Kidney tubule cell (primary cell): ENCODE measurements at places on chromosomes 11 and 22.

DNA sequence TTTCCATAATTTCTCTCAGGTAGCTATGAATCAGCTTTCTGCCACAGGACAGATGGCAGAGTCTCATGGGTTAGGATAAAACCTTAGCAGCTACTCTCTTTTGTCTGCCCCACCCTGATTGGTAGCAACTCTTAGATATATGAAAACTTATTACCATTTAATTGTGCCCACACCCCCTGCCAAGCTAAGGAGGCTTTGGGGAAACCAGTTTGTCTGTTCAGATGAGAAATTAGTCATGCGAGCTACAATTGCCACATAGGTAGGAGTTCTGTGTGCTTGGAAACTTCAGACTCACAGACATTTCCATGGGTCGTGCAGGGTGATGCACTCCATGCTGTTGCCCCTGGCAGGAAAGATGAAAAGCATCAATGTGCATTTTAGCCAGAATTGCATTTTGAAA, 39.9 kb downstream of the CD44 start:
- DNase-seq = peak; percentile 29

DNA sequence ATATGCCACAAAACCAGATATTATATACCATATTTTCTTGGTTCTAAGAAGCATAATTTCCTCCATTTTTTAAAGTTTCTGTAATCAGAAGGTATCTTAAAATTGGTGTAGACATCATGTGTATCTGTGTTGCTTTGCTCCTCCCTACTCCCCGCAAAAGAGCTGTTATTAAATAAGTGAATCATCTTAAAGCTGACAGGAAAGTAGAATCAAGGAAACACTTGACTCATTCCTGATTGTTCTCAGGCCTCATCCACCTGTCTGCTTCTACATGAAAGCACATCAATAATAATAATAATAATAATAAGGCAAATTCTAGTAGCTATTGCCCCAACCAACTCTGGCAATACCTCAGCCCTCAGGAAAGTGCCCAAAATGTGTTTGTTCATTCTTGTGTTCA, 26.2 kb upstream of the GUCY1A2 start:
- peak; percentile 59 for DNase-seq

DNA sequence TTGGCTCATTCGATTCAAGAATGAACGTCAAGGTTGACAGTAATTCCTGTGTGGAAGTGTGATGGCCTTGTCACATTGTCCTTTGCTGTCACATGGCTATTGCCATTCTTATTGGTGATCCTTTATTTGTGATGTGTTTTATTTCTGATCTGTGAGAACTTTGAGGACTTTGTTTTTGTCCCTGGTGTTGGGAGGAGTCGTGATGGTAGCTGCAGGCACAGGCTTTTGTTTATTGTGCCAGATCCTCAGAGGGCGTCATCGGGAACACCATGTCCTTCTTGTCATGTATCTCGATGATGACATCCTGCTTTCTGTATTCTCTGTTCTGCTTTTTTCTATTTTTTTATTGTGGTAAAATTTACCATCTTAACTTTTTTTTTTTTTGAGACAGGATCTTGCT, 5.6 kb downstream of the PICK1 start:
- no peak for DNase-seq

DNA sequence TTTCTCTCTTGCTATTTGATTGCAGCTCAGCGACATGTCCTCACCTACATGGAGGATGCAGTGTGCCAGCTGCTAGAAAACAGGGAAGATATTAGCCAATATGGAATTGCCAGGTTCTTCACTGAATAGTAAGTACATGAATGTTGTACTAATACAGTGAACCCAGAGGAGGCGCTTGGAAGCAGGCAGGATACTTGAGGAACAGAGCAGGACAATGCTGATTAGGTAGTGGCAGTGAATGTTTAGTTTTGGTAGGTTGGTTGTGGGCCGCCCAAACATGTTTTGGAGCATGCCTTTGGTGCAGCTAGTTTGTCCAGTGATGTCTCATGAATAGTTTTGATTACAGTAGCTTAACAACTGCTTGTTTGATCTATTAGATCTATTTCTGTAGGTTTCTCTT, 50.6 kb downstream of the CSTPP1 start:
- no peak for DNase-seq

DNA sequence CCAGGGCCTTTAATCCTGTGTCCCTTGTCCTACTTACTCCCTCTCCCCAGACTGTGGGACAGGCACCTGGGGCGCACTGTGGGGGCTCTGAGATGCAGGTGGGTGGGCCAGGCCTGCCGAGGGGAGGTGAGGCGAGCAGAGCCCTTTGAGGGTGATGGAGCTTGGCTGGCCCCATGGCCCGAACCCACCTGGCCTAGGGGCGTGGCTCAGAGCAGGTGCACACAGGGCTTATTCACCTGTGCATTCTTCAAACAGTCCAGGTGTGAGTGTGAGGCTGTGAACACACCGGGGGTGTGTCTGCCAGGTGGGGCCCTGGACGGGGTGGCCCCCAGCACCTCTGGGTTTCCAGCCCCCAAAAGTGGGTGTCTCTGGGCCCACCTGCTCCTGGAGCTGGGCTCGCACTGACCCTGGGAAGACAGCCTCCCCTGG, 9.0 kb upstream of the MUC5AC start:
- DNase-seq = no peak

GRCh38 chr11:72631806-72632731, 42.2 kb downstream of the PDE2A start:
- DNase-seq = no peak

DNA sequence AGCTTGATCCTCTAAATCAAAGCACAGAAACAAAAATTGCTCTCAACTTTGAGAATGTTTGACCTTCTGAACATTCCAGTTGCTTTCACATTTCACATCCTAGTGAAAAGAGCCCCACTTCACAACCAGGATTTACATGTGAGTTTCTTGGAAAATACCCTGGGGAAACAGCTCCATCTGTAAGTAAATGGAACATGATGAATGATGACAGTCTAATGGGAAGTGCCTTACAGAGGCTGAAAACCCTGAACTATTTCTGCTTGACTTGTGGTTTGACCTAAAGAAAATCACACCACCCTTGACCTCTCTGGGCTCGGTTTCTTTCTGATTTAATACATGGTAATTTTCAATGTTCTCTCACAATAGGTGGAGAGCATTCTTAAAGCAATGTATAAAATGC, 499.4 kb upstream of the API5 start:
- no peak for DNase-seq

DNA sequence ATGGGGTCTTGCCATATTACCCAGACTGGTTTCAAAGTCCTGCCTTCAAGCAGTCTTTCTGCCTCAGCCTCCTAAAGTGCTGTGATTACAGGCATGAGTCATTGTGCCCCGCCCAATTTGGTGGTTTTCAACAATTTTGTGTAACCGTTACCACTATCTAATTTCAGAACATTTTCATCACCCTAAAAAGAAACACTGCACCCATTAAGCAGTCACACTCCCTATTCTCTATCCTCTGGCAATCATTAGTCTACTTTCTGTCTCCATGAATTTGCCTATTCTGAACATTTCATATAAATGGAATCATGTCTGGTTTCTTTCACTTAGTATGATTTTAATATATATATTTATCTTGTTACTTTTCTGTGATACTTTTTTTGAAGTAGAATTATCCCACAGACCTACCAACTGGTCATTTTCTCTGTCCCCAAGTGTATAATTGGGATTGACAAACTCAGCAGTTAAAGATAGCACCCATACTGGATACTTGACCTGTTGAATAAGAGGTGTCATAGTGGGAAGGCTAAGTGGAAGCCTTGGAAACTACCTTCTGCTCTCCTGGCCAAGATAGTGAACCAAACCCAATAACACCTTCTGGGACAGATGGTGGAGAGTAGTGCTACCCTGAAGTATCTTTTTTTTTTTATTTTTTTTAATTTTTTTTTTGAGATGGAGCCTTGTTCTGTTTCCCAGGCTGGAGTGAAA, 64.8 kb downstream of the STIM1 start:
- no peak for DNase-seq

DNA sequence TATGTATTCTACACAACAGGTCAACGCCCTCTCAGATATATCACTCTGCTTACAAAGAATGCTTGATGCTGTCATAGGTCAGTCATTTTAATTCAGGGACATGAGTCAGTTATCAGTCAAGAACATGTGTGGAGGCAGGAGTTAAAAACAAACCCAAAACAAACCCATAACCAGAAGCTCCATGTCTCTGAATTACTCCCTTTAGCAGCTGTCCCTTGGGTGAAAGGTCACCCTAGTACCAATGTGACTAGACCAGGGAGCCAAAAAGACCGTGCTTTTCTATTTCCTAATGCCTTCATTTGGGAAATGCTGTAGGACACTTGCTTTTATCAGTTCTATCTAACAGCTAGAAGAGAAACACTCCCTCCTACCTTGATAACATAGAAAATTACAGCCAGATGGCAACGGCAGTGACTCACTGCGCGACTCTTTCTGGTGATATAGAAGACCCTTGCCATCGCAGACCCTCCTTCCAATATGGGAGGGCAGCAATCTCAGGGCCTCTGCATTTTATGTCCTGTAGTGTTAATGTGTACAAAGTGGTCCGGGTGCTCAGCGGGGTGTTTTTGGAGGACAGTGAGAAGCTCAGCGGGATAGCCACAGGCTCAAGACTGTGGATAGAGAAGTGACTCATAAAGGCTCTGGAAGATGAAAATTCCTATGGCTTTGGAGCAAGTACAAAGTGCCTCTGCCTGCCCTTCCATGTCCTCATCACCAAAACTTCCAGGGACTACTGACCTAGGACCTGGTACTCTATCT, 24.8 kb downstream of the APOL5 start:
- DNase-seq = peak; percentile 71

DNA sequence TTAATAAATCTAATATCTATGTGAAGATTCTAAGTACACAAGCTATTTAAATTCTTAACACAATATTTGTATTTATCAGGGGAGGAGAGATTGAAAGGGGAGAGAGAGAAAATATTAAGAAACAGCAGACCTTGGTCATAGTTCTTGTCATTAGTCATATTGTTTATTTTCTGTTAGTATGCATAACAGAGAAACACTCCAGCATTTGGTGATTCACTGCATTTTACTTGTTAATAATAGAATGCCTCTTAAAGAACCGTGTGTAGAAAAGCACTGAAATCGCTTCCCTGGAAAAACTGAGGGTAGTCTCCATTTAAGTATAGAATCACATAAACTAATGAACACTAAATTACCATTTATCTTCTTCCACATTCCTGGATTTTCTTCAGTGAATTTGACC, 122.7 kb upstream of the TRPC6 start:
- peak; percentile 61 for DNase-seq

- no peak for DNase-seq
Observed at GRCh38 chr11:32107647-32108046, 16.8 kb downstream of the RCN1 start.

- no peak for DNase-seq
Observed at GRCh38 chr11:120945042-120945441, 78.9 kb upstream of the TBCEL start.

DNA sequence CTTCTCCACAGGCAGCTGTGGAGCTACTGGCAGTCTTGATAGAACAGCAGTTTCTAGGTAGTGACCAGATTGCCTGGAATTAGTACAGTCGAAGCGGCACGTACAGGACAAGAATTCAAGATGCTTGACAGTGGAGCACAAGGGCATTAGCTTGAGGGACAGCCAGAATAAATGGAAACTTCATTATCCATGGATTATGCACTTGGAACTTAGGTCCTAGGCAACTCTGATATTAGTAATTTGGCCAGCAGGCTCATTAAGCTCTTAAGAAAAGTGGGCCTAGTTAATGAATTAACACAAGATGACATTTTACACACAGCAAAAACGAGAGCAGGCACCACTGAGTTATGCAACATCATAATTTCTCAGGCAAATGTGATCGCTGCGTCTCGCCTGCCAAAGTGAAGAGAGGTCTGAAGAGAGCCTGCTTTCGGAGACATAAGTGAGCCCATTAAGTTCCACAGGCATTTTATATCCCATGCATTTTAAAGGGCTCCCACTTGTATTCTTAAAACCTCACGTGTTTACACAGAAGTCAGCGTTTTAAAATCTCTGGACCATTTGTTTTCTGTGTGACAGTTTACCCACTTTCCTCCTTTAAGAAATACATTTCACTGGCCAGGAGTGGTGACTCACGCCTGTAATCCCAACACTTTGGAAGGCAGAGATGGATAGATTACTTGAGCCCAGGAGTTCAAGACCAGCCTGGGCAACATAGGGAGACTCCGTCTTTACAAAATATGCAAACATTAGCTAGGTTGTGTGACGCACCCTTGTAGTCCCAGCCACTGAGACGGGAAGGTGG, 66.2 kb downstream of the COMMD9 start:
- peak; percentile 34 for DNase-seq

- no peak for DNase-seq
Observed at GRCh38 chr22:30472994-30473720, 1.3 kb upstream of the SEC14L3 start.

DNA sequence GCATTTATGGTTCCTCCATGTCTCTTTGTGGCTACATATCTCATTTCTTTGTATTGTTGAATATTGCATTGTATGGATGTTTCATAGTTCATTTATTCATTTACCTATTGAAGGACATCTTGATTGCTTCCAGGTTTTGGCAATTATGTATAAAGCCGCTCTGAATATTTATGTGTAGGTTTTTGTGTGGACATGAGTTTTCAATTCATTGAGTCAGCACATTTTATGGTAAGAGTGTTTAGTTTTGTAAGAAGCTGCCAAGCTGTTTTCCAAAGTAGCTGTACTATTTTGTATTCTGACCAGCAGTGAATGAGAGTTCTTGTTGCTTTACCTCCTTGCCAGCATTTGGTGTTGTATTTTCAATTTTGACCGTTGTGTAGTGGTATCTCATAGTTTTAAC, 39.2 kb downstream of the KDM2A start:
- DNase-seq = no peak

DNA sequence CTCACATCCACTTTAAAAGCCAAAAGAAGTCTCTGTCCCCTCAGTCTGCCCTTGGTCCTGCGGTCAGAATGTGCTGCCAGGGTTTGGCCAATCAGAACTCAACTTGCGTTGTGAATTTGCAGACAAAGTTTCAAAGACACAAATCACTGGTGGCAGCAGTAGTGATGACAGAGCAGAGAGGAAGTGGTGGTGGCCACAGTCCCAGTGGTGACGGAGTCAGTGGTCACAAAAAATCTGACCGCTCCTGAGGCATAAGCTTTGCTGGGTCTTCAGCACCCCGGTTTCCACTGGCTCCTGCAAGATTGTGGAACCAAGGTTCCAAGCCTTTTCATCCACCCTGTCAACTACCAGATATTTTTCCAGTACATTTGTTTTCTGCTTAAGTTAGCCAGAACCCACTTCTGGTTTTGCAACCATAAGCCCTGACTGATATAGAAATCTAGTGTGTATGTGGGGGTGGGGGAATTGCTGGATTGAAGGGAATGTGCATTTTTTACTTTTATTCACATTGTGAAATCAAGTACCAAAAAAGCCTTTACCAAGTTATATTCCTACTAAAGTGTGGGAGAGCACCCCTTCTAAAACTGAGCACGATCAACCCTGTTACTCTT, 112.3 kb downstream of the TMPRSS5 start:
- no peak for DNase-seq

DNA sequence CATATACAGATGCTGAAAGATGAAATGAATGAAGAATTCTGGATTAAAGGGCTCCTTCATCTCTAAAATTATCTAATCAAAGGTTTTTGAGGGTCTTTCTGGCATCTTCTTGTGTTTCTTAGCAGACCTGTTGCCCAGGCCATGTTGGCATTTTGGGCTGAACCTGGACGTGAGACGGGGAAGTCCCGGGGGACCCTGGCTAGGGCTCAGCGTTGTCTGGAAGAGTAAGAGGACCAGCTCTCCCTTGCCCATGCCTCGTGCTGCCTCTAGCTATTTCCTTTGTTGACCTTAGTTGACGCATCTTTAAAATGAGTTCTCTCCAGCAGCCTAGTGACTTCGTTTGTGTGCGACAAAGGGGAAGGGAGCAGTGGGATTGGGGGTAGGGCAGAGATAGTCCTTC, 152.2 kb downstream of the ST3GAL4 start:
- DNase-seq = no peak

- no peak for DNase-seq
Observed at GRCh38 chr11:32497951-32498350, 62.6 kb upstream of the WT1 start.
